Right hindlimb (tissue), 1 donor: ENCODE measurements at places on chromosomes 3 and 15.

DNA sequence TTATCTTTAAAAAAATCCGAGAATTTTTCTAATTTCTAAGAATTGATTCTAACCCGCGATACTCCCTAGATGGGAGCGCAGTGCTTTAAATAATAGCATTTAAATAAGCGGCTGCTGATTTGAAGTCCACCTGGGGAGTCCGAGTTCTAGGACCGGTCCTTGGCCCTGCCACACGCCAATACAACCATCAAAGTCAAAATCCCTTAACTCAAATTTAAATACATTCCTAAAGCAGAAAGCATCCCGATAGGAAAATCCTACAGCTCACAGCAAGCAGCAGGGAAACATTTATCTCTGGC, 508 bp upstream of the ECT2 start:
- DNase-seq = no peak

- no peak for DNase-seq
Measured at GRCh38 chr3:110816008-110816407, 255.6 kb upstream of the NECTIN3 start.

DNA sequence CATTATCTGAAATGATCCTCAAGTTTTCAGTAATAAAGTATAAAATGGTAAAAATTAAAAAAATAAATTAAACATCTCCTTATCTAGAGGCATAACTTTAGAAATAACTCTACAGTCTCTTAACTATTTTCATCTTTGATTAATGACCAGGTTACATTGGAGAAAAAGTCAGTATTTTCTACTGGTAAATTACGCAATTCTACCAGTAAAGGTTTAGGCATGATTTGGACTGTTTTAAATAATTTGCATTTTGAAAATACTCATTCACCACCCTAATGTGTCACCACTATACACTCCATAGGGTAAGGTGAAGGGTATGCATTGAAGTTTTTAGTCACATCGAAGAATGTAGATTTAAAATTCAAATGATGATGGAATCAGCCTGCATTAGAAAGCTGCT, 45.9 kb upstream of the BCHE start:
- no peak for DNase-seq

- no peak for DNase-seq
Measured at GRCh38 chr3:128995737-128996136, 1.9 kb upstream of the CFAP92 start.

DNA sequence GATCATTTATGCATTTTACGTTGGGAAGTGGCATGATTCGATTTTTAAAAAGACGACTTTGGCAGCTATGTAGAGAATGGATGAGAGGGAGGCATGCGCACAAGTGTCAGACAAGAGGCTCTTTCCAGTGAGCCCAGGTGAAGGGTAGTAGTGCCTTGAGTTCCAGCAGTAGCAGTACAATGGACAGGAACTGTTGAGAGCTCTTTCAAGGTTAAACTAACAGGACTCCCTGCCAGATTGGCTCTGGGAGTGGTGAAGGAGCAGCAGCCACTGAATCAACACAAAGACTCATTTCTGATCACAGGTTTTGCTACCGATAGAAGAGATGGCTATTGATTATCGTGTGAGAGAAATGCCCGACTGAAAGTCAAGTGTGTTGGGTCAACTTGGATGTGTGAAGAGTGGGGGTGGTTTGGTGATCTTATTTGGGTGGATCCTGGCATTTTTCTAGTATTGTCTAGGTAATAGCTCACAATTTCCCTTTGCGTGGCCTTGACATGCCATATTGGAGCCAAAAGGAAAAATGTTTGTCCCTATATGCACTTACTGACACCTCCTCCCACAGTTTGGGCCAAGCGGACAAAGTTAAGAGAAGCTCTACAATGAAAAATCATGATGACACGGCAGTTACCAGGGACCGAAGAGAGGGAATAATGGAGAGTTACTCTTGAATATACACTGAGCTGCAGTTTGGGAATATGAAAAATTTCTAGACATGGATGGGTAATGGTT, 81.6 kb upstream of the MDFIC2 start:
- no peak for DNase-seq

GRCh38 chr3:32825601-32826375, 8.0 kb downstream of the TRIM71 start:
- DNase-seq = no peak

- peak; percentile 79 for DNase-seq
Measured at GRCh38 chr3:8658306-8659212, 14.0 kb upstream of the SSUH2 start.

- DNase-seq = peak; percentile 47
Measured at GRCh38 chr3:85939074-85939482, 980.3 kb downstream of the CADM2 start.

DNA sequence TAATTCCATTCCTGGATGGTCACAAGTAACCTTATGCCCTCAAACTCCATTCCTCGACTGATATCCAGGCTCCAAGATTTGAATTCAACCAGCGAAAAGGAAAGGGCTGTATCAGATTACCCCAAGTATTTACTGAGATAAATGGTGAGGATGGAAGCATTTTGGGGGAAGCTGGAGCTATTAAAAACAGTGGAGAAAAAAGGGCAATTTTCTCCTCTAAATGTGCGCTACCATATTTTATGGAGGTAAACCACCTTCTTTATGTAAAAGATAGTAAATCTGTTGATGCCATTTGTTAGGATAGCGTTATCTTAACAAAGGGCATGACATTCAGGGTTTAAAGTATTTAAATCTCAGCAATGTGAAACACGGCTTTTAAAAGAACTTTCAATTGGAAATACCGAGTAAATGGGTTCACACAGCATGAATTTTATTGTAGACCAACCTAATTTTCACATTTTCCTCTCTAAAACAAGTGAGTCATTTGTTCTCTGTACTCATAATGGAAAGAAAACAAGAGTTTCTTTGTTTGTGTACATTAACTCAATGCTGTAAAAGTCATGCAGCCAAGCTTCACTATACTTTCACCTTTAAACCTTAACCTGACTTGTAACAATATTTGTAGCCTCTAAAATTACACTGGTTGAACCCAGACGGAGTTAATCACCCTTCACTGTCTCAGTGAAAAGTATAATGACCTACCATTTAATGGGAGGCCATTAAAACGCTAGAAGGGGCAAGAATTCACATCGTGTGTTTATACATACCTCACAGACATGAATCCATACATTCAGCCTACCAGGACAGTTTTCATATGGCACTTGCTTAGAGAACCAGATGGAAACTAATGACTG, 773.4 kb downstream of the ROBO1 start:
- DNase-seq = no peak

DNA sequence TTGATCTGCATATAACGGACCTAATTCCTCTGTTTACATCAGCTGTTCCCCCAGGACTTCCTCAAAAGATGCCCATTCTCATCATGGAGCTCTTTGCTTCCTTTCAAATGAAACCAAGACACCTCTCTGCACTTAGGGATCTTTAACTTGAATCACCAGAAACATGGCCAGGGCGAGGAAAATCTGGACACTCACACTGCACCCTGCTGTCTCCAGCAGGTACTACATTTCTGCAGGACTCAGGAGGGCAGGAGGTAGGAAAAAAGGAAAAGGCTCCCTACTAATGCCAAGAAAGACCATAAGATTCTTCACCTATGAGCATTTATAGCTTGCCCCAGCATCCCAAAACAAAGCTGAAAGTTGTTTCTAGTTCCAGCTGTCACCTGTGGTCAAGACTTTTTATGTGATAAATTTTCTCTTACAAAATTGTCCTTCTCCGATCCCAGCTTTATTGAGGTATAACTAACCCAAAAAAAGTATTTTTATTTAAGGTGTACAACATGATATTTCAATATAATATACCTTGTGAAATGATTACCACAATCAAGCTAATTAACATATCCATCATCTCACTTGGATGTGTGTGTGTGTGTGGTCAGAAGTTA, 87.3 kb upstream of the C15orf61 start:
- peak; percentile 49 for DNase-seq

GRCh38 chr3:124557-125179, 71.9 kb upstream of the CHL1 start:
- no peak for DNase-seq

GRCh38 chr3:119751423-119751822, 30.5 kb upstream of the NR1I2 start:
- no peak for DNase-seq

DNA sequence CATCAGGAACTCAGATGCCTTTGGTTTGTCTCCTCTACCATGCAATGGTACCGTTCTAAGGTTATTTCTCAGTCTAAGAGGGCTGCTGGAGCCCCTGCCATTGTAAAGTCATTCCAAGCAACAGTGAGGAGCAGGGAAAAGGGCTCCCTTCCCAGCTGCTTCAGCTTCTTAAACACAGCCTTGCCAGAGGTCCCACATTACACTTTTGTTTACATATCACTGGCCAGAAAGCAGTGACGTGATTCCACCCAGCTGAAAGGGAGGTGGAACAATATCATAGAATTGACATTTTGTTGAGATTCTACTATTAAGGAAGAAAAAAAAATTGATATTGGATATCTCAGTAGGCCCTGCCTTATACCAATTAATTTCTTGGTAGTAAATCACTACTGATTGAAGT, 194.6 kb downstream of the SUCLG2 start:
- DNase-seq = no peak

DNA sequence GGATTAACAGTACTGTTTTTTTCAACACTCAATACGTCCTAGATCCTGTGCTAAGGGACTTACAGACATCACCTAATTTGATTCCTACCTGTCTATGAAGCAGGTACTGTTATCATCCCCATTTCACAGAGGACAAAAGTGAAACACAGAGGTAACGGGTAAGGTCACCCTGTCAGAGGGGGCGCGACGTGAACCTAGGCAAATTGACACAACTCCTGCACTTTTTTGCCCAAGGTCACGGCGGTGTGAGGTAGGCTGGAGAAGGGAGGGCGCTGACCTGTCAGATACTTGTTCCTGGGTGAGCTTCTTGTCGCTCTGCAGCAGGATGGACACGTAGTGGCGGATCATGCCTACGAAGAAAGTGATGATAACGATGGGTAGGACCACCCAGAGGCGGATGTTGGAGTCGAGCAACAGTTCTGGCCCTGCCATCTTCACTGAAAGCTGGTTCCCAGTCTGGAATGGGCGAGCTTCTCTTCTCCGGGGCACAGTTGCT, 363 bp downstream of the EMC3 start:
- no peak for DNase-seq

- no peak for DNase-seq
Measured at GRCh38 chr3:14512942-14513327, 27.2 kb downstream of the GRIP2 start.

DNA sequence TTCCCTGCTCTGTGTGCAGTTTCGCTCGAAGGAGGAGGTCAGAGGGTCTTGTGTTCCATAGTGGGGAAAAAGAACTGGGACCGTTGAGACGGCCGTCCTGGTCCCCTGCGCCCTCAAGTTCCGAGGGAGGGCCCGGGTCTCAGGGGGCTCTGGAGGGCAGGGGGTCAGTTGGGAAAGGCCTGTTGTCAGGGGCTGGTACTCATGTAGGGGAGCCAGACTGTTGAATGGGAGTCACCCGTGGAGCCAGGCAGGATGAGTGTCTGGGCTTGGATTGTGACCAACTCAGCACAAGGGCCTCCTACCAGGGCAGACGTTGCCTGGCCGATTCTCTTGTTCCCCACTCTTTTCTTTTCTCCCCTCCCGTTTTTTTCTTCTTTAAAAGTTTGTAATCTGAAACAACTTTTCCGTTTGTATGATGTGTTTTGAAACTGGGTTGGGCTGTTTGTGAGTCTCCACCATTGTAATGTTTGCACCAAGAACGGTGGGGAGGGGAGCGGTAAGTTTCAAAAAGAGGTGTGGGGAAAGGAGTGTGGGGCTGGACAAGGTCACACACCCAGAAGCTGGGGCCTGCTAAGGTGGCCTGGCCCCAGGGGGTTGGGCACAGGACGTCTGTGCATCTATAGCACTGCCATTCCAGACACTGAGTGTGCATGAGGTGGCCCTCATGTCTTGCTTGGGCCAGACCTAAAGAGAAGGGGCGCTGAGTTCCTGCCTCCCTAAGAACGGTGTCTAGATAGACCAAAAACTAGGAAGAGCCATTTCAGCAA, 1.1 kb downstream of the CMTM7 start:
- DNase-seq = peak; percentile 65

DNA sequence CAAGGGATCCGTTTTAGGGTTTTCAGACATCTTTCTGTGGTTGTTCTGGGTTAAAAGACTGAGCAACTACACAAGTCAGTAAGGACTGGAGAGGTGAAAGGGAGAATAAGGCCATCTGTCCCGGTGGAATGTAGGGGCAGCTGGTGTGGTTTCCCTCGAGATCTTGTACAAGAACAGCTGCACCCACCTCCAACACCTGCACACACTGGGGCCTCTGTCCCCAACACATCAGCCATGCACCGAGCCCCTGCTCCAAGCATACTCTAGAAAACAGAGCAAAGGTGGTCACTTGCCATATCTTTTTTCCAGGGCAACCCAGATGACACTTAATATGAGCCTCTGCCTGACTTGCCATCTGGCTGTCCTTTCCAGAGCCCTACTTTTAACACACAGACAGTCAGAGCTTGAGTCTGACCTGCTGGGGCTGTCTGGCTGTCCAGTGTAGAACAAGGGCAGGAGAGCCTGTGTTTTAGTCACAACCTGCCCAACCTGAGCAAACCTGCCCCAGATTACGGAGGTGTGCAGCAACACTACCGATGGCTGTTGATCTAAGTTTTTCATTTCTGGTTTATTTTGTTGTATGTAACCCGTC, 12.2 kb downstream of the MAN2A2 start:
- DNase-seq = no peak

- no peak for DNase-seq
Measured at GRCh38 chr3:67468511-67468910, 185.9 kb downstream of the SUCLG2 start.

GRCh38 chr3:195895078-195895860, 13.1 kb downstream of the TNK2 start:
- peak; percentile 62 for DNase-seq

DNA sequence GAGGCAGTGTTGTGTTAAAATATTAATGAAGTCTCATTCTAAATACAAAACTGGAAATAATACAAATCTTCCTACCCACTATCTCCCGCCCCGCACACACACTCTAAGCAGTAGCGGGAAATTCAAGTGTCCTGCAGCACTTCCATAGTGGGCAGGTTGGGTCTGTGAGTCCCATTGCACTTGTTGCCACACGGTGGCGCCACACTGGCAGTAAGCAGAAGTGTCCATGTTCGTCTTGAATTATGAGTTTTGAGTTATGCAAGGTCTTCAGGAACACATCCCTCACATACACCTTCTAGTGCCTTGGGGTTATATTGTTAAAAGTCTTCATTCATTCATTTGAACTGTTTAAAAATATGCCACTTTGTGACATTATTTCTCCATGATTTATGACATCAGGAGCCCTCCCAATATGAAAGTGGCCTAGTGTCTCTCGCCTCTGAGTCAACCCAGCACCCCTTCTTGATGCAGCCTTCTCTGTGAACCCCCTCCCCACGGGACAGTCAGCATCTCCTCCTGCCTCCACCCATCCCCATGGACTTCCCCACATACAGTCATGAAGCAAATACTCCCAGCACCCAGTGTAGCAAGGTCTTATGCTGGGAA, 17.6 kb upstream of the CCDC174 start:
- no peak for DNase-seq

GRCh38 chr3:71602256-71602655, 18.7 kb upstream of the FOXP1 start:
- DNase-seq = no peak

GRCh38 chr3:171267104-171267503, 193.1 kb downstream of the TNIK start:
- DNase-seq = peak; percentile 41
